Midbrain (tissue), 1 donor: ENCODE measurements at places on chromosomes 3 and 15.

DNA sequence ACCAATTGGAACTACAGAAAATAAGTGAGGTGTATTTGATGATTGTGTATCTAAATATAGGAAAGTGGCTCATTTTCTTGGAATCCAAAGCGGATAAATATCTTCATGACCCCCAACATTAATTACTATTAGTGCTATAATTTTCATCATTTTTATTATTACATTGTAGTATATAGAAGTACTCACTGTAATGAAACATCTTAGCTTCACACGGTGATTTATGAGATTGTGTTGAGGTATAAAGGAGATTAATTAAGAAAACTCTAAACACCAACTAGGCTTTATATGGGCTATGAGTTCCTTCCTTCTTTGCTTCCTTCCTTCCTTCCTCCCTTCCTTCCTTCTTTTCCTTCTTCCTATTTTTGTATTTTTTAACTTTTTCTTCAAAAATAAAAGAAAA lies 52.2 kb downstream of the EPHA3 start:
- DNase-seq: no peak

GRCh38 chr3:37668818-37669610 lies 192.7 kb upstream of the CTDSPL start:
- DNase-seq: no peak

DNA sequence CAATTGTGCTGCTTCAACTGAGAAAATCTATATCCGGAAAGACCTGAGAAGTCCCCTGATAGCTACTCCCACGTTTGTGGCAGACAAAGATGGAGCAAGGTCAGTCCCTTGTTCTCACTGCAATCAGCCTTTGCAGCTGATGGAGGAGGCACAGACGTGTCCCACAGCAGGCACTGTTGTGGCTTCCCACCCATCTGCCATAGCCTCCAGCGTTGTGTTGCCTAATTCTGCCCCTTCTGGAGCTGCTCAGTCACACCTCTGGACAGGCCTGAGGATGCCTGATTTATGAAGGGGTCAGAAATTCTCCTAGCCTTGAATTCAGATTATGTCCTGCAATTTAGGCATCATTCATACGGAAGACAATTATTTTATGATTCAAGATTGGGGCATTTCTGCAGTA lies 41.9 kb downstream of the MRPS25 start:
- no peak for DNase-seq

- peak; percentile 48 for DNase-seq
Measured at GRCh38 chr3:11530153-11530721, 113.5 kb downstream of the VGLL4 start.

DNA sequence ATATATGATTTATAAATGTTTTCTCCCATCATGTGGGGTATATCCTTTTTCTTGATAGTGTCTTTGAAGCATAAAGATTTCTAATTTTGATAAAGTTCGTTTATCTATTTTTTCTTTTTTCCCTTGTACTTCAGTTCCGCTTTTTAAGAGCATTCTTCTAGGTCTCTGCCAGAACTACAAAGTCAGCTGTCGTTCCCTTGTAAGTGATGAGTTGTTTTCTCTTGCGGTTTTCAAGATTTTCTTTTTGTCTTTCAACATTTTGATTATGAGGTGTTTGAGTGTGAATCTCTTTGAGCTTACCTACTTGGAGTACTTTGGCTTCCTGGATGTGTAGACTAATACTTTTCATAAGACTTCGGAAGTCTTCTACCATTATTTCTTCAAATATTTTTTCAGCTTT lies 9.3 kb upstream of the PRICKLE2 start:
- no peak for DNase-seq

- no peak for DNase-seq
Measured at GRCh38 chr15:72786242-72786641, 2.7 kb upstream of the ADPGK start.

DNA sequence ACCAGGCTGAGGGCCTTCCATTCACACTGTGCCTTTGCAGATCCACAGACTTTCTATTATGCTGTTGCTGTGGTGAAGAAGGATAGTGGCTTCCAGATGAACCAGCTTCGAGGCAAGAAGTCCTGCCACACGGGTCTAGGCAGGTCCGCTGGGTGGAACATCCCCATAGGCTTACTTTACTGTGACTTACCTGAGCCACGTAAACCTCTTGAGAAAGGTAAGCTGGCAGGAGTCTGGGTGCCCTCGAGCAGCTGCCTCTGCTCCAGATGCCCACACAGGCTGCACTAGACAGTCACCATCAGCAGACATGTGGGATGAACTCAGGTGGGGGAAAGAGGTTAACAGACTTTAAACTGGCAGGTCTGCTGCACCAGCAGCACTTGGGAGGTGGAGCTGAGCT lies 8.3 kb downstream of the TF start:
- no peak for DNase-seq

GRCh38 chr15:62994439-62994838 lies 48.1 kb upstream of the TPM1 start:
- no peak for DNase-seq

- DNase-seq: peak; percentile 29
Measured at GRCh38 chr3:21750831-21751391, at the start of gene ZNF385D. TSS of gene ZNF385D (minus strand) at chr3:21751210. CDS start at chr3:21750916, 294 bp downstream.

DNA sequence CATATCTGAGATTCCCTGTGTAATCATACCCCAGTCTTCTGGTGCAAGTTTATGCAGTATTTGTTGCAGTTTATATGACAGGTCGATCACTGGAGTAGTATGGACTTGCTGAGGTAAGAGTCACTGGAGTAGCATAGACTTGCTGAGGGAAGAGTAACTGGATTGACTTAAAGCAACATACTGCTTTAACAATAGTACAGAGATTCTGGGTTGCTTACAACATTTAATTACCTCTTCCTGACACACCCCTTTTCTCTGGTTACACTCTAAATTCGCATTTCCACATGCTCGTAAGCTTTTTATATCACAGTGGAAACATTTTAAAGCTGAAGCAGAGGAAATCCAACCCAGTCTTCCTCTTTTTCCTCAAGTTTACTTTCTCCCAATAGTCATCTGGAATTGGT lies 11.8 kb downstream of the AAGAB start:
- DNase-seq: no peak

DNA sequence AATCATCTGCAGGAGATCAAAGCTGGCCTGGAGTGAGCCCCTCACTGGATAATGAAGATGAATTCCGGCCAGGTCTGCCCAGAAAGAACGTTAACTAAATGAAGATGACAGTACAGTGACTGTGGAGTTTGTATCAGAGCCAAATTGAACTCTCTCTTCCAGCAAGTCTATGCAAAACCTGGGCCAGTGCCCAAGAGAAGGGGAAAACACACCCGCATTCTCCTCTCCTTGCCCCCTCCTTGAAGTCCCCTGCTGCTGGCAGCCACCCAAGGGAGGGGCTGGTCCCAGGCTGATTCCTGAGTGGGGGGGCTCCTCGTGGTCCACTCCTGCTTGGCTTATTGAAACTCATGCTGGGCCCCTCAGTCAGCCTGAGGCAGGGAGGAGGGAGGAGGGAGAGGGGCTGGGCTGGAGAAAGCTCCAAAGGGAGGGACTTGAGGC lies 155.7 kb downstream of the RAB11A start:
- peak; percentile 4 for DNase-seq

GRCh38 chr3:9398700-9399336 lies 1.4 kb downstream of the SETD5 start:
- DNase-seq: peak; percentile 11

- DNase-seq: no peak
Measured at GRCh38 chr3:64852738-64853137, 164.9 kb upstream of the ADAMTS9 start.

DNA sequence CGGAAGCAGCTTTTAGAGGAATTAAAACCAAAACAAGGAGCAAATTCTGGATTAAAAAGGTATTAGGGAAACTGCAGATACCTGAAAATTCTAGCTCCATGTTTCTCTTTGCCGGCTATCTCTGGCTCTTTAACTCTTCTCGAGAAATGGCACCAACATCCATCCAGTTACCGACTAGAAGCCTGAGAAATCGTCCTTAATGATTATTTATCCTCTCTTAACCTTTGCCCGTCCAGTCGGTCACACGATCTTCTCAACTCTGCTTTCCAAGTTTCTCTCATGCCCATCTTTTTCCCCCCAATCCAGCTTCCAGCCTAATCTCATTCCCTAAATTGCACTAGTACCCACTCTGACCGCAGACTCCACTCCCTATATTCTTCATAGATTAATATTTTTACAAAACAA lies 596 bp upstream of the SGO1 start:
- DNase-seq: peak; percentile 49

GRCh38 chr3:53171064-53171418 lies 10.0 kb downstream of the PRKCD start:
- DNase-seq: no peak

DNA sequence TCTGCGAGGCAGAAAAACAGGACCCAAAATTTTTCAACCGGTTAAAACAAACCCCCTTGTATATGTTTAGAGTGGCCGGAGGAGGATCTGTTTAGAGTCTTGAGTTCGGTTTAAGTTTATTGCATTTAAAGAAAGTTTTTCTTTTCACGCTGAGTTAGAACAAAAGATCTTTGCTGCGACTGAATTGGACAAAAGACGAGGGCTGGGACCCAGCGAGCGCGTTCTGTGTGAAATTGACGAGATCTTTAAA lies 9.8 kb downstream of the NR2F2 start:
- DNase-seq: no peak

GRCh38 chr3:54578417-54578816 lies 349.4 kb downstream of the LRTM1 start:
- DNase-seq: no peak

- no peak for DNase-seq
Measured at GRCh38 chr3:176766862-176767261, 430.4 kb downstream of the TBL1XR1 start.

- no peak for DNase-seq
Measured at GRCh38 chr3:72126441-72127223, 341.7 kb upstream of the PROK2 start.

DNA sequence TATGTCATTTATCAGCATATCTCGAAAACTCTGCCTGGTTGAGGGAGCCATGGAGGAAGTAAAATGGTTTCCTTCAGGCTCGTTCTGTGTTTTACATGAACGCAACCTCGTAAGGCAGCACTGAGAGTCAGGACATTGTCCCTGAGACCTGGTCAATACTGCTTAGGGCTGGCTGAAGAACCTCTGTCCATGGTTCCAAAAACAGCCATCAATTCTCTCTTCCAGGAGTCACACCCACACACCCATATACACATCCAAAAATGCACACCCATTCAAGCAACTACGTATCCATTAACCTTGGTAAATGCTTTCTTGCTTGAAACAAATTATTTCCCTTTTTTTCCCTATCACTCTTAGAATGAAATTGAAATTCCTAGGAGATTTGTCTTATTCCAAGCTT lies 91.0 kb upstream of the CHL1 start:
- DNase-seq: no peak
